ENCODE measurements at places on chromosomes 11 and 22.

DNA sequence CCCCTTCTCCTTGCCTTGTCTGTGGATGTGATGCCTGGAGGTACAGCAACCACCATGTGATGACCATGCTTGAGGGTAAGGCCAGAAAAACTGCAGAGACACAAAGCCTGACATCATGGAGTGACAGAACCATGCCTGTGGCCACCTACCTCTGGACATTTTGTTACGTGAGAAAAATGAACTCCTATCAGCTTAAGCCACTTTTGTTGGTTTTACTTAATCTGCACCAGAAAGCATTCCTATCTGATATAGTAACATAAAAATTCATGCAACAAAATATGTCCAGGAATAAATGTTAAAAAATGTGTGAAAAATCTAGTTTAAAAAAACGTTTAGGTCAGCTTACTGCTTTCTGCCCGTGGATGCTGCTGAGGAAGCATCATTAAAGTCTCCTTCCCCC is 42.6 kb upstream of the P4HA3 start:
- no peak for DNase-seq

- DNase-seq, result no peak
Measured at GRCh38 chr11:134762248-134763029, 350.4 kb upstream of the B3GAT1 start.

DNA sequence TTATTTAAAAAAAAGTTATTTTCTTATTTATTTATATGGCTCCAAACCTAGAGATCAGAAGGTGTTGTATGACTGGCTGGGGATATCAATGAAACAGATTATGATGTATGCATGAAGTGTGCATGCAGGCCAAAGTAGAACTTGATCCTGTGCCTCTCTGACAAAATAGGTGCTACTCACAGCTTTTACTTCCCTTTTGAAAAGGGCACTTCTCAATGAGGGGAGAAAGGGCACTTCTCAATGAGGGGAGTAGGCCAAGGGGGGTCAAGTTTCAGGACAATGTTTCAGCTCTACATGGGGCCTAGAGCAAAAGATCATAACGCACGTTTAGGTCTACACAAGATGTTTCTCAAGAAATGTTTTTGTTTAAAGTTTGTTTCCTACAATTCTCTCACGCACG is 397.5 kb downstream of the ETS1 start:
- DNase-seq, result no peak

DNA sequence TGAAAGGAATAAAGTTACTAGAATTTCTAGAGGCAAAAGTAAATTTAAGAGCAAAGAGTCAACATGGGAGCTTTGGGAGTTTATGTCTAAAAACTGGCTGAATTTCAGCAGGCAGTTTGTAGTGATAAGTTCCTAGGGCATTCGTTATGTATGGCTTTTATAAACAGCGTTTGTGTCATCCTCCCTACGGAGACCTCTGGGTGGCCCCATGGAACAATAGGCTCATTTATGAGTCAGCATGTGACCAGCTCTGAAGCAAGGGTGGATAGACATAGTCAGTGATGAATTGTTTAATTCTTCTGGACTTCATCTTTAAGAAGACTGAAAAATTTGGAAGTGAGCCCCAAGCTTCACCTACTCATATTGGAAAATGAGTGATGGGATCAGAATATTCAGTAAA is 37.1 kb downstream of the SVIP start:
- no peak for DNase-seq

DNA sequence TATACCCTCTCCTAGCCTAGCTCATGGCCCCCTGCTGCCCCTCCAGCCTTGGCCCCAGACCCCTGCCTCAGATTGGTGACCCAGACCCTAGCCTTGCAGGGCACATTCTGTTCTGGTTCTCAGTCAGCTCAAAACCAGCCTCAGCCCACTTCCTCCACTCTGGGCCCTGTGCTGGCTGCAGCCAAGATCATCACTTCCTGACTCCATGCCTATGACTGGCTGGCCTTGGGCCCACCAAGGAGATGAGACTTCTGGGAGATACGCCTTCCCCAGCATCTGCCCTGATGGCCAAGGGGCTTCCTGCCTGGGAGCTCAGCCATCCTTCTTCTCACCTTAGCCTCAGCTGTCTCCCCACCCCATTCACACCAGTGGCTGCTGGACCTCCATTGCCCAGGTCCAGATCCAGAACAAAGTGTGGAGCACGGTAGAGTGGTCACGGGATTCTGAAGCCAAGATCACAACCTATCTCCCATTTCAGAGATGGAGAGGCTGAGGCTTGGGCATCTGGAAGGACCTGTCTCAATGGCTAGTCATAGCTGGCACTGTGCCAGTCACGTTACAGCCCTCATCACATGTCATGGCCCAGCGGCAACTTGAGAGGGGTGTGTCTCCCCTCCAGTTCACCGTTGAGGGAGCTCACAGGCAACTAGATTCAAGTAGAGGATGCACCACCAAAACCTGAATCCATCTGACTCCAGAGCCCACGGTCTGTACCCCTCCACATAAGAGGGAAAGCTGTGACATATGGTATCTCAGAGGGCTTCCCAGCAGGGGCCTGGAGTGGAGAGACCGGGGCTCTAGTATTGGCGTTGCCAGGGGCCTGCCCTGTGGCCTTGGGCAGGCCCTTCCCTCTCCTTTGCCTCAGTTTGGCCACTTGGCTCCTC is 43.0 kb upstream of the KLHL35 start:
- no peak for DNase-seq

DNA sequence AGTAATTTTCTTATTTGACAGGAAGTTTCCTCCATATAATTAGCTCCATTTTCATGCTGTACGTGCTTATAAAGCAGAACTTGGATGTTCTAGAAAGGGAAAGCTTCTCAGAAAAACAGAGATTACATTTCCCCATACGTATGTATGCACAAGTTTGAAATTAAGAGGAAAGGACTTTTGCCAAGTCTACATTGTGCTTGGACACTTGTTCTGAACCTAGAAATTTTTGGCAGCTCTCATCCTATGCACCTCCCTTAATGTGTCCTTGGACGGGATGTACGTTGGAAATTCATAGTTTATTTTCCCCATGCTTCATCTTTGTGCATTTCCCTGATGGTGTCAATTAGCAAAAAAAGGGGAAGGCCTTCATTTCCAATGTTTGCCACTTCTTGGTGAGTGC is 322.7 kb downstream of the BLID start:
- DNase-seq, result no peak
